ENCODE measurements at places on chromosomes 11 and 22.

GRCh38 chr11:45560155-45560912 is 105.1 kb downstream of the CHST1 start:
- no peak for DNase-seq

- DNase-seq = no peak
Measured at GRCh38 chr11:119025978-119026766, 4.5 kb downstream of the SLC37A4 start.

DNA sequence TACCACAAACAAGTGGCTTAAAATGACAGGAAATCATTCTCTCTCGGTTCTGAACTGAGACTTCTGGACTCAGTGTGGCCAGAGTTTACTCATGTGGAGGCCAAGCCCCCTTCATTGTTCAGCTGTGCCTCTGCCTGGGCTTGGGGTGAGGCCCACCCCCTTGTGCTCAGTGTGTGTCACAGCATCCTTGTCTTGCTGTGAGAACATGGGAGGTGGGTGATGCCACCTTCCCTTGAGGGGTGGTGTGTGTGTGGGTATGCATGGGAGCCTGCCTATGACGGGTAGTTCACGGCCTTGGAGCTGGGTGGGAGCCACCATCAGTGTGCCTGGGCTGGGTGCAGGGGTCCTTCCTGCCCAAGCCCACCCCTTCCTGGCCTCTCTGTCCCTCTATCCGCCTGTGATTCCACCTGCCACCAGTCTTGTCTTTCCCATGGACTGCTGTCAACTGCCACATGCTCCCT is 101.7 kb downstream of the MORC2 start:
- no peak for DNase-seq

- no peak for DNase-seq
Measured at GRCh38 chr11:134449713-134450112, 37.7 kb upstream of the B3GAT1 start.

- DNase-seq = no peak
Measured at GRCh38 chr11:3947061-3947460, 91.6 kb downstream of the STIM1 start.

DNA sequence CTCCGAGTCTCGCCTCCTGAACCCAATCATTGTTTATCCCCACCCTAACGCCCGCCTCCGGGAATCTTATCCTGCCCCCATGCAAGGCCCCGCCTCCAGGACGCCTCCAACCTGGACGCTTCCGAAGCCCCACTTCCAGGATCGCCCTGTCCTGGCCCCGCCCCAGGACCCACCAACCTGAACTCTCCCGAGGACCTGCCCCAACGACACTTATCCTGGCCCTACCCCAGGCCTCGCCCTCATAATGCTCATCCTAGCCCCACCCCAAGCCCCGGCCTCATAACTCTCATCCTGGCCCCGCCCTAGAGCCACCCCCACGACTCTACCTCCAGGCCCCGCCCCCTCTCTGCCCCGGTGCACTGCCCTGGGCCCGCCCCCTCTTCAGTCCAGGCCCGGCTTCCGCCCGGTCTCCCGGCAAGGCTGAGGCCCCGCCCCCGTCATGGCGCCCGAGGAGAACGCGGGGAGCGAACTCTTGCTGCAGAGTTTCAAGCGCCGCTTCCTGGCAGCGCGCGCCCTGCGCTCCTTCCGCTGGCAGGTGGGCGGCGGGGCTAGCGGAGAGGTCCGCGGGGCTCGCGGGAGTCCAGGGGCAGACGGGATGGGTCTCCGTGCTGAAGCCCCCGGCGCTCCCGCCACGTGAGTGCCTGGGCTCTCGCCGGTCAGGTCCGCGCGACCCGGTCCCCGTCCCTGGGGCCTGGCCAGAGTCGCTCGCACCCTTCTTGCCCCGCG is 45.7 kb upstream of the DEFB108B start:
- DNase-seq = peak; percentile 96

GRCh38 chr11:942823-943222 is 17.2 kb downstream of the AP2A2 start:
- DNase-seq = no peak

- DNase-seq = no peak
Measured at GRCh38 chr11:43359422-43359818, 700 bp downstream of the TTC17 start.

- peak; percentile 61 for DNase-seq
Measured at GRCh38 chr11:122069707-122070360, 46.2 kb downstream of the BLID start.

GRCh38 chr11:11620173-11620920 is 1.5 kb downstream of the GALNT18 start:
- DNase-seq = no peak

Data from amniotic stem cell (primary cell).